ENCODE measurements at places on chromosomes 2 and 18.

DNA sequence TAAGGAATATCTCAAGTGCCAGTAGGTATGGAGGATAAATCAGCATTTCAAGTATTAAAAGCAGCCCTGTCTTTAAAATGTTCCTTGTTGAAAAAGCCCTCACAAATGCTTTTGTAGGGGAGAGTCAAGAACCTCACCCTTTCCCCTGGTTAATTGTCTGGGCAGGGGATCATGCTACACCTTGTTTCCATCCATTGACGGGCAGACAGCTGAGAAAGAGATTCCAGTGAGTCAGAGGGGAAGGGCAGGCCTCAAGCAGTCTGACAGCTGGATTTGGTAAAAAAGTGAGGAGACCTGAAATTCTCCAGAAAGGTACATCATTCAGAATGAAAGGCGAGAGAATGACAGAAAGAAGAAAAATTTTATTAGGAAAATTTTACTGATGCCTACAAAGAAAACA is 203.2 kb upstream of the CYP26B1 start:
- no peak for DNase-seq

- no peak for DNase-seq
These were observed 27.5 kb downstream of the CNRIP1 start for GRCh38 chr2:68292108-68292710.

DNA sequence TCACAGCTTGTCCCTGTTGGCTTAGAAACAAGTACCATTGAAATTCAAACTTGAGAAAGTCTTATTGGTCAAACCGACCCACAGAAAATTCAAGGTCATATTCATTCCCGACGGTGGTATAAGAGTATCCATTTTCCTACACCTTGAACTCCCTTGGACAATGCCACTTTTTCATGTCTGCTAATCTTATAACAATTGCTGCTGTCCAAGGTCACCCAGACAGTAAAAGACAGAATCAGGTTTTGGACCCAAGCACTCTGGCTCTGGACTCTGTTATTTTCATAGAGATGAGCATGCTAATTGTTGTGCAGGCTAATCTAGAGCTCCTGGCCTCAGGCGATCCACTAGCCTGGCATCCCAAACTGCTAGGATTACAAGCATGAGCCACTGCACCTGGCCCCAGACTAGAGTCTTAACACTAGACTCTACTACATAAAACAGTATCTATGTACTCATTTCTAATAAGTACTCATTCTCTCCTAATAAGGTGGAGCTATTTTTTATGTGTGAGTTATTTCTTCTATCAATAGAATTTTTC is 57.8 kb downstream of the C2orf76 start:
- DNase-seq: no peak

- no peak for DNase-seq
These were observed 274.5 kb downstream of the NCKAP5 start for GRCh38 chr2:133293544-133294353.

- no peak for DNase-seq
These were observed 1551.7 kb upstream of the SLC39A10 start for GRCh38 chr2:194105358-194105757.

DNA sequence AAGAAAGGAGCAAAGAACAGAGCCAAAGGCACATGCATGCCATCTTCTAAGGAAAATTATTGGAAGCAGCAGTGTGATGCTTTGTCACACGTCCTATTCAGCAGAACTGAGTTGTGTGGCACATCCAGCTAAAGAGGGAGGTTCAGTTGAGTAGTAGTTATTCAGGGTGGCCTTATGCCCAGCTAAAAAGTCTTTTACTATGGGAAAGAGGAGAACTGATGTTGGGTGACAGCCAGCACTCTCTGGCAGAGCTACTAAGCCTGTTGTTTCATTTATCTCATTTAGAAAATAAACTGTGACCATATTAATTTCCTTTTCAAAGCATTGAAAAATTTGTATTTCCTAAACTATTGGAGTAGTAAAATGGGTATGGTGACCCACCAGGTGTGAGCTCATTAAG is 18.5 kb downstream of the ITGA6 start:
- DNase-seq: no peak

DNA sequence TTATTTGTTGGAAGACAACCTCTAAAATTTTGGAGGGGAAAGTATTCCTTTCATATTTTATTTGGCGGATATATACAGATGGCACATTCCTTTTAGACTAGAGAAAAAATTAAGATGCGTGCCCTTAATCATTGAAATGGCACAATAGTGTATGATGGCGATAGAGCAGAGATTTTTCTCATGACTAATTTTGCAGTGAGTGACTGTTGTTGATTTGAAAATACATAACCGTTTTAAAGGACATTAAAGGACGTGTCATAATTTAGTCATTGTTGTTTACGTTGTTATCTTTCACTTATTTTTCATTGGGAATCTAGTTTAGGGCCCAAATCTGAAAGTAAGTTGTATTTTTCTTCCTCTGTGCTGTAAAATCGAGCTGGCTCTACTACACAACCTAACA is 61.7 kb downstream of the CERS6 start:
- no peak for DNase-seq

DNA sequence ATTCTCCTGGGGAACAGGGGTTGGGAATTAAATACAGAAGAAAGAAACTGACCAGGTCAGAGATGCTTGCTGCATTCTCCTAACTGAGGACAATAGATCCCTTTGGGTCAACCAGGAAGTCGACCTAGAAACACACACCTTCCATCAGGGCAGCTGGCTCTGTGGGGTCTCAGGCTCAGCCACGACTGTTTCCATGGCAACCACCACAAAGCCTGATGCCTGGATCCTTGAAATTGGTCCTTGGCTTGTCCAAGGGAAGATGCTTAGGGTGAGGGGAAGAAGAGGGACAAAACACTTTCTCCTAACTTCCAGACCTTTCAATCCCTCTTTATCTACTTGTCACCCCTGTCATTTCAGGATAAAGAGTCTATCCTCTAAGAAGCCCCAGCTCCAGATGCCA is 194.4 kb downstream of the ALK start:
- DNase-seq: no peak

DNA sequence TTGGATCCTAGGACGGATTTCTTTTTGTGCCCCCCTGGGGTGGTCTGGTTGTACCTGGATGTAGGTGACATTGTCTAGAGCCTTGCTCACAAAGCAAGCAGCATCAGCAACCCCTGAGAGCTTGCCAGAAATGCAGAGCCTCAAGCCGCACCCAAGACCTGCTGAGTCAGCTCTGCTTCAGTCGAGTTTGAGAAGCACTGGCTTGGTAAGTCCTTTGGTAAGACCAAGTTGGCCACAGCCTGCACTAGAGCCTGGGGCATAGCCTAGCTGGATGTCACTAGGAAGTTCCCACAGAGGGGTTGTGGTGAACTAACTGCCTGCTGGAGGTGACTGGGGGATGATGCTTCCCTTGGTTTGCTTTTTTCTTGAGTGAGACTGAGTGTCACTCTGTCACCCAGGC is 6.2 kb downstream of the ABCG5 start:
- no peak for DNase-seq

- no peak for DNase-seq
These were observed 907.2 kb upstream of the CDH2 start for GRCh38 chr18:29084120-29084519.

GRCh38 chr2:203732953-203733510 is 26.6 kb downstream of the CD28 start:
- DNase-seq: no peak

DNA sequence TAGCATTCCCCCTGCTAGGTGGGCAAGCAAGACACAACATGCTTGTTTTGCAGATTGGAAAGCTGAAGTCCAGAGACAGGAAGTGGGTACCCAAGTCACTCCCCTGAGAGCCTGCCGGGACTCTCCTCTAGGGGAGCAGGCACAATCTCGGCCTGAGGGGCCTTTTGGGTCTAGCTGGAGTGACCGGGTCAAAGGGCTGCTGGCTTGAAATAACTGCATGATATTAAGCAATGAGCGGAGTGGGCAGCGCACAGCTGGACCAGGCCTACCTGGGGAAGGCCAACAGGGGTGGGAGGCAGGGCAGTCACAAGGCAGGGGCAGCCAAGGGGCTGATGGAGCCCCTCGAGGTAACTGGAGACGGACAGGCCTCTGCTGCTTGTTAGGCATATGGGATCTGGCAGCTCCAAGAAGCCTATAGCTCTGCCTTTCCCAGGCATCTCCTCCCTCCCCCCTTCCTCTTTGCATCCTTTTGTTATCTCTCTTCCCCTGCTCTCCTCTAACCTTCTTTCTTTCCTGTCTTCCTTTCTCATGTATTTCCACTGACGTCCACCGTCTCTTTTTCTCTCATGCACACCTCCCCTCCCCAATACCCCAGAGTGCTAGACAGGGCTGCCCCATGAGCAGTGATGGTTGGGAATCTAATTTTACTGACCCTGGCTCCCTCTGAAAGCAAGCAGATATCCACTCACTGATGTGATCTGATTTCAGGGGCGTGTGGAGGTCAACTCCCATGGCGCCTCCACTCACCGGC is 237.5 kb downstream of the LOXHD1 start:
- DNase-seq: no peak

- DNase-seq: no peak
These were observed 119.8 kb downstream of the PTPN4 start for GRCh38 chr2:119879502-119879901.

GRCh38 chr2:181268174-181268867 is 188.9 kb upstream of the ITGA4 start:
- peak; percentile 1 for DNase-seq

GRCh38 chr2:192215096-192215877 is 20.6 kb upstream of the TMEFF2 start:
- DNase-seq: no peak

- peak; percentile 31 for DNase-seq
These were observed 107.3 kb downstream of the CPS1 start for GRCh38 chr2:210663631-210664089.

- DNase-seq: peak; percentile 76
These were observed 1.3 kb upstream of the ZNF516 start for GRCh38 chr18:76496194-76496890.

All from MV-4-11 (cell line).